ENCODE measurements at places on chromosomes 1 and 21.

DNA sequence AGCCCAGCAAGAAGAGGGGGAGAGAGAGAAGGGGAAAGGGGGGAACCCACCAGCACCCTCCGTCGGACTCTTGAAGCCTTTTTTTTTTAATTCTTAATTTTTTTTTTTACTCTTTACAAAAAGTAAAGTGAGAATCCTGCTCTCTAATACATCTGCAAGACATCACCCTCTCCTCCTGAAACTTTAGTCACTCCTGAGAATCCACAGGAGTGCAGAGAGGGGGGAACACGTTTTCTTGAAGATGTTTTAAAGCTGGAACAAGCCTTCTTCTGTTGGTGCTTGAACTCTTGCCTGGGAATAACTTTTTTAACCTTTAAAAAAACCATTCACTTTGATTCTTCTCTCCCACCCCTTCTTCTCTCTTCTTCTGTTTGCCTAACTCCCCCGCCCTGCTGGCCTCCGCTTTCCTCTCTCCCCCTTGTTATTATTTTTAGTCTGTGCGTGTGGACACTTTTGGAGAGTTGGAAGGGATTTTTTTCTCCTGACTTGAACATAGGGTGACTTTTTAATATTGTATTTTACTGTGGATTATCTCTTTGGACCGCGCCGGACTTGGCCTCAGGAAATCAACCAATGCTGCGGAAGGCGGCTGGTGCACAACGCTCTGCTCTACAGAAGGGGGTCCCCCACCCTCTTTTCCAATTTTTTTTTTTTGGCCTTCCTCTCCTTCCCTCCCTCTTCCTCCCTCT, 383 bp upstream of the PRRX1 start:
- no peak for DNase-seq

- no peak for DNase-seq
Measured at GRCh38 chr1:1171546-1172340, 1.9 kb upstream of the TTLL10 start.

GRCh38 chr1:184212649-184213314, 161.3 kb downstream of the TSEN15 start:
- DNase-seq: peak; percentile 55

GRCh38 chr1:25760871-25761270, 39.1 kb upstream of the SELENON start:
- DNase-seq: no peak

GRCh38 chr1:89525169-89525855, 683 bp downstream of the LRRC8B start:
- DNase-seq: no peak

GRCh38 chr1:2314273-2314802, 77.0 kb downstream of the MORN1 start:
- DNase-seq: peak; percentile 60

DNA sequence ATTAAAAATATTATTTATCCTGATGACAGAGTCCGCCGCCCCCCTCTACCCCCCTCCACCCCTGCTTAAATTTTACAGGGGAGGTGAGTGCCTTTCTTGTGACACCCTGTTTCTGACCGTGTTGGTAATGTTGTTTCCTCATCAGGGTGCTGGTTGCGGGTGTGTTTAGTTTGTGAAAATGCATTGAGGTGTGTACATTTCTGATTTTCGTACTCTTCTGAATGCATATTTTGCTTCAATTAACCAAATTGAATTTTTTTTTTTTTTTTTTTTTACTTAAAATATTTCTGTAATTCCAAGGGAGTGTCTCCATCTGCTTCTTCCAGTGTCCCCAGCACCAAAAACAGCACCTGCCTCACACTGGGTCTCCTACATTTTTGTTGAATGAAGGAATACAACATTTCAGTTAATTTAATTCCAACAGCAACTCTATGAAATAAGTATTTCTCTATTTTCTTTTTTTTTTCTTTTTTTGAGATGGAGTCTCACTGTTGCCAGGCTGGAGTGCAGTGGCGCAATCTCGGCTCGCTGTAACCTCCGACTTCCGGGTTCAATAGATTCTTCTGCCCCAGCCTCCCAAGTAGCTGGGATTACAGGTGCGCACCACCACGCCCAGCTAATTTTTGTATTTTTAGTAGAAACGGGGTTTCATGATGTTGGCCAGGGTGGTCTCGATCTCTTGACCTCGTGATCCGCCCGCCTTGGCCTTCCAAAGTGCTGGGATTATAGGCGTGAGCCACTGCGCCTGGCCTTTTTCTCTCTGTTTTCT, 5.6 kb upstream of the SLC2A1 start:
- no peak for DNase-seq

GRCh38 chr1:207866471-207867135, 44.3 kb downstream of the CD34 start:
- no peak for DNase-seq

DNA sequence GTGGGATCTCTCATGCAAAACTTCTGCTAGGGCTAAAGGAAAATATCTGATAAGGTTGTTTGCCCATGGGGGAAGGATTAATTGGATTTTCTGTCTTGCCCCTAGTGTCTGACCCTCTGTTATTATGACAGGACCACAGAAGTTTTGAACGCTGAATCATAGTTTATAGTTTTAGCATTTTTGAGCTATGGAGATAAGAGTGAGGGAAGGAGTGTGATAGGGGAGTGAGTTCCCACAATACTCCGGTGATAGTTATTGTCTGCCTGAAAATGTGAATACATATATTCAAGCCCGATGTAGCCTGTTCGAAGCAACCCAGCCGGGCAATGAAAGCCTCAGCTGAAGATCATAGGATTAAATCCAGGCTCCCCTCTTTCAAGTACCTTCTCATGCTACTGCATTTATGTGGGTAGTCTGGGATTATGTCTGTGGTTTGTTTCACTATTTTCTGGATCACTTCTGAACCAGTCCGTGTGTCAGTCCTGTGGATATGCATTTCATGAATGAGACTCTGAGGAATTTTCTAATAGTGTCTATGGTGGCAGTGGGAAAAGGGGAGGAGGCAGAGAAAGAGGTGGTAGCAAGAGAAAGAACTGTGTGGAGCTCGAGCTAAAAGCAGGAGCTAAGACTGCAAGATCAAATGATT, 258.7 kb downstream of the DISC1 start:
- DNase-seq: no peak

DNA sequence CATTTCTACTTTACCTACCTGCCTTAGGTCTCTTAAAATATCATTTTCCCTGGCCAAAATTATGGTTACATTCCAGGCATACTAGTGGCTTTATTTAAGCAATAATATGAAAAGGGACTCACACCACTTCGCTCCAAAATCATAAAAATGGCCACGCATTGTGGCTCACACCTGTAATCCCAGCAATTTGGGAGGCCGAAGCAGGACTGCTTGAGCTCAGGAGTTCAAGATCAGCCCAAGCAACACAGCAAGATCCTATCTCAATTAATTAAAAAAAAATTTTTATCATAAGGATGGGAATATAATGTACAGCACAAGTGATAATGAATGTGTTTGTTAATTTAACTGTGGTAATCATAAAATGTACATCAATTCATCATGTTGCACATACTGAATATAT, 65.4 kb downstream of the ARID4B start:
- no peak for DNase-seq

DNA sequence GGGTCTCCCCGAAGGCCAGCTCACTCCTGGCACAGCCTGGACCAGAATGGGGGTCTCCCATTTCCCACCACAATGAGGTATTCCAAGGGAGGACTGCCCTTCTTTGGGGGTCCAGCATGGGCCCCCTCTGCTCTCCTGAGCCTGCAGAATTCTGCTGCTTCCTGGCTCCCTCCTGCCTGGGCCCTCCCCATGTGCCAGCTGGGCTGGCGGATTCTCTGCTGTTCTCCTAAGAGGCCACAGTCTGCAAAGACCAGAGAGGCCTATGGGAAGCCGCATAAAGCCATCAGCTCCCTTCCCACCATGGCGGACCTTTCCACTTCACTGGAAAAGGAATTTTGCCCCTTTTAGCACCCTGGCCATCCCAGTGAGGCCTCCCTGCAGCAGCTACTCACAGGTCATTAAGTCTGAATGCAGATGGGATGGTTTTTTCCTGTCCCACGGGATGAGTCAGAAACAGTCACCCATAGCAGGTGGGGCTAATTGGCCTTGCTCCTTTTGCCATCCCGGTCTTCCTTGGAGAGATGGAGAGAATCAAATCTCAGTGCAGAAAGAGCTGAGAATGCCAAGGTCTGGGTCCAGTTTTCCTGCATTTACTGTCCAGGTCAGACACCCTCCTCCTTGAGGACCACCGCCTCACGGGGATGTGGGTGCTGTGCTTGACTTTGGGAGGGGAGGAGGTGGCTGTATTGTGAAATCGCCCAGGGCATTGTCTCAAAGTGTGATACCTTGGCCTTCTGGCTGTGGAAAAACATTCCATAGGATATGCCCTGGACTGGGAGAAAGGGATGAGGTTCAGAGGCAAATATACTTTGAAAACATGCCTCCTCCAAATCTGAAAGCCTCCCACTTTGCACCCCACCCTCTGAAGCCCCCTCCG, 23.2 kb downstream of the MYBPH start:
- no peak for DNase-seq

DNA sequence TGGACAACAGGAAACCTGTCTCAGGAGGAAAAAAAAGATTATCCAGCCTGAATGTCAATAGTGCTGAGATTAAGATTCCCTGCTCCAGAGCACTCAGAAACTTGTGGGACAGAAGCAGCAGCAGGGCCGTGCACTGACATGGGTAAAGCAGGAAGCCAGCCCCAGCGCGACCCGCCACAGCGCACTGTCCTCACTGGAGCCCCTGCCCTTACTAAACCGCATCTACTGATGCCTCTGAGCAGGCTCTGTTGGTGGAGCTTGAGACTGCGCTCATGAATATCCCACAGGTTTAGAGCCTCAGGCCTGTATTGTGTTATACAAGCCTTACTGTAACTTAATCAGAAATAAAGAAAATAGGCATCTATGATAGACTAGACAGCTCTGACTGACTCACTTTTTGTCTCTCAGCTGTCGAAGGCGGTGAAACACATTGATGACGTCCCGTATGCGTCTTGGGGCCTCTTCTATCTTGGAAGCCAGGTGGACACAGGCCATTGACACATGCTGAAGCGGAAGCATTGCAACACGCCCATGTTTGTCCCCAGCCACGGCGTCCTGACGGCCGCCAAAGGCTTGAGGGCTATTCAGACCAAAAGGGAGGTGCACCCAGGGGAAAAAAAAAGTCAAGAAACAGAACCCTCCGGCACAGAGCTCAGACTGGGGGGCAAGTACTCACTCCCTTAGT, 1.2 kb downstream of the CCNL2 start:
- DNase-seq: peak; percentile 11

GRCh38 chr1:155120253-155120652, 7.4 kb upstream of the EFNA1 start:
- DNase-seq: no peak

- no peak for DNase-seq
Measured at GRCh38 chr1:114116086-114116485, 37.6 kb downstream of the SYT6 start.

DNA sequence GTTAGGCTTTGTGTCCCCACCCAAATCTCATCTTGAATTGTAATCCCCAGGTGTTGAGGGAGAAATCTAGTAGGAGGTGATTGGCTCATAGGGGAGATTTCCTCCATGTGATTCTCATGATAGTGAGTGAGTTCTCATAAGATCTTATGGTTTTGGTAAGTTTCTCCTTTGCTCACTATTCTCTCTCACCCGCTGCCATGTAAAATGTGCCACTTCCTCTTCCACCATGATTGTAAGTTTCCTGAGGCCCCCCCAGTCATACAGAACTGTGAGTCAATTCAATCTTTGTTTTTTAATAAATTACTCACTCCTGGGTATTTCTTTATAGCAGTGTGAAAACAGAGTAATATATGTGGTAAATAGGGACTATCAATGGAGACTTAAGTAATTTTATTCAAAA, 434.5 kb upstream of the OLFM3 start:
- DNase-seq: no peak

Data from T1000 (cell line).